ENCODE measurements at places on chromosomes 13 and 19.

- H3K4me3 ChIP-seq: no peak overlapping the region
- H3K27ac ChIP-seq: no peak overlapping the region
- H3K36me3 ChIP-seq: peaks cover 42% of the 10 kb centered on the region
- no peaks in the 10 kb centered on the region for H3K27me3 ChIP-seq
- DNase-seq: no peak
Measured at GRCh38 chr13:40756042-40756441, 14.9 kb downstream of the MRPS31 start.

DNA sequence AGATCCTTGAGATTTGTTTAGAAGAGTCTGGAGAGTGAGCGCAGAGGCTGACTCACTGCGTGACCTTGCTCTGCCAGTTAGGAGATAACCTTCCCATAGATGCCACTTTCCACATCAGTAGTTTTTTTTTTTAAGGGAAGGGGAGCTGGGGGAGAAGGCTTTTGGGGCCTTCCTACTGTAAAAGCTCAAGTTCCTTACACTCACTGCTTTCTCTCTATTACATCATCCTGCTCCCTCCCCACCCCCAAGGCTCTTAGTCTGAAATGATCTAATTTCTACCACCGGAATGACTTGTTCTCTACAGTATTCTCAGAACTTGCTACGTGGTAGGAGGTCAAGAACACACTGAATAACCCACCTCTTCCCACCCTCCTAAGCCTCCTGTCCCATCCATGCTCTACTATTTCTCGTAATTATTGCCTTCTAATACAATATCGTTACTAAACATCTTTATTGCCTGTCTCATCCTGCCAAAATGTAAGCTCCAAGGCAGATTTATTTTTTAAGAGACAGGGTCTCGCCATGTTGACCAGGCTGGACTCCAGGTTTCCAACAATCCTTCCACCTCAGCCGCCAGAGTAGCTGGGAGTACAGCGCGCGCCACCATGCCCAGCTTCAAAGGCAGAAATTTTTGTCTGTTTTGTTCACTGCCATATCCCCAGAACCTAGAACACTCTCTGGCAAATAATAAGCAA is 1.2 kb downstream of the LONP1 start:
- peaks cover 32% of the 10 kb centered on the region for H3K4me1 ChIP-seq
- peak overlapping the region; percentile 95 for H3K4me3 ChIP-seq

GRCh38 chr13:65112531-65112941 is 2117.6 kb downstream of the PCDH9 start:
- H3K36me3 ChIP-seq: no peaks in the 10 kb centered on the region
- H3K27ac ChIP-seq: no peak overlapping the region
- no peak for DNase-seq
- H3K27me3 ChIP-seq: no peaks in the 10 kb centered on the region

GRCh38 chr19:9917321-9917720 is 19.0 kb downstream of the OLFM2 start:
- no peak overlapping the region for H3K4me3 ChIP-seq
- no peaks in the 10 kb centered on the region for H3K36me3 ChIP-seq
- peaks cover 11% of the 10 kb centered on the region for H3K4me1 ChIP-seq
- peak; percentile 29 for DNase-seq
- H3K27ac ChIP-seq: no peak overlapping the region

GRCh38 chr19:44748426-44749254 is at the start of gene BCL3:
Gene BCL3 (plus strand): TSS chr19:44748708. CDS start chr19:44748791, 83 bp downstream.
- peaks cover 35% of the 10 kb centered on the region for H3K36me3 ChIP-seq
- peaks cover 5% of the 10 kb centered on the region for H3K27me3 ChIP-seq
- peak within 1 kb of the TSS; percentile 89 for H3K4me3 ChIP-seq
- H3K4me1 ChIP-seq: peaks cover 64% of the 10 kb centered on the region

GRCh38 chr13:37366044-37366770 is 232.4 kb downstream of the POSTN start:
- H3K27ac ChIP-seq: no peak overlapping the region
- no peak for DNase-seq
- H3K4me1 ChIP-seq: no peaks in the 10 kb centered on the region
- H3K27me3 ChIP-seq: no peaks in the 10 kb centered on the region
- H3K4me3 ChIP-seq: no peak overlapping the region

- no peak for DNase-seq
- H3K27ac ChIP-seq: no peak overlapping the region
- peaks cover 16% of the 10 kb centered on the region for H3K4me1 ChIP-seq
- H3K27me3 ChIP-seq: no peaks in the 10 kb centered on the region
- no peak overlapping the region for H3K4me3 ChIP-seq
Measured at GRCh38 chr19:40623403-40624251, 22.5 kb downstream of the LTBP4 start.

DNA sequence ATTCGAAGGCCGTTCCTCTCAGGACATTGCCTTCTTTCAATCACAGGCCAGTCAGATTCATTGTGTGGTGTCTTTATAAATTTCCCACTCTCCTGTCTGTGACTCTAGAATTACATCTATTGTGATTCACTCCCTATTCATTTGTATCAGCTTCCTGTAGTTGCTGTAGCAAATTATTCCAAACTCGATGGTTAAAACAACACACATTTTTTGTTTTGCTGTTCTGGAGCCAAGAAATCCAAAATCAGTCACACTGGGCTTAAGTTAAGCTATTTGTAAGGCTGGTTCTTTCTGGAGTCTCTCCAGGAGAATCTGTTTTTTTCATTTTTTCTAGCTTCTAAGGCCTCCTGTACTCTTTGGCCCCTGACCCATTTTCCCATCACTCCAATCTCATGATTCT is 1487.0 kb upstream of the SLC10A2 start:
- no peak overlapping the region for H3K4me3 ChIP-seq
- no peaks in the 10 kb centered on the region for H3K27me3 ChIP-seq
- H3K27ac ChIP-seq: no peak overlapping the region
- no peaks in the 10 kb centered on the region for H3K36me3 ChIP-seq
- H3K4me1 ChIP-seq: no peaks in the 10 kb centered on the region
- no peak for DNase-seq

GRCh38 chr19:47241919-47242577 is 11.0 kb upstream of the BBC3 start:
- no peak overlapping the region for H3K4me3 ChIP-seq
- no peaks in the 10 kb centered on the region for H3K27me3 ChIP-seq
- no peaks in the 10 kb centered on the region for H3K36me3 ChIP-seq
- peaks cover 42% of the 10 kb centered on the region for H3K4me1 ChIP-seq
- H3K27ac ChIP-seq: no peak overlapping the region
- DNase-seq: no peak

DNA sequence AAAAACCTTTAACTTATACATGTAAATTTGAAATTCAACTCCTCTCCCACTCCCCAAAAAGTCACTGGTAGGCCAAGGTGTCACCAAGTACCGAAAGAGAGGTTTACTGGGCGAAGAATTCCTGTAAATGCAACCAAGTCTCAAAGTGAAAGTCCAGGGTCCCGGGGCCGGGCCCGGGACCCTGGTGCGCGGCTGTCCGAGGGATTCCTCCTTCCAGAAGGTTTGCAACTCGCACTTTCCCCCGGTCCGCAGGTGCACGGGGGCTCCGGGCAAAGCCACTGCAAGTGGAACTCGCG is 1.1 kb downstream of the STK24 start:
- peak overlapping the region; percentile 88 for H3K27ac ChIP-seq
- H3K4me3 ChIP-seq: peak overlapping the region; percentile 86
- DNase-seq: no peak
- H3K4me1 ChIP-seq: peaks cover 48% of the 10 kb centered on the region
- no peaks in the 10 kb centered on the region for H3K27me3 ChIP-seq
- H3K36me3 ChIP-seq: peaks cover 39% of the 10 kb centered on the region

- no peaks in the 10 kb centered on the region for H3K36me3 ChIP-seq
- H3K4me3 ChIP-seq: no peak overlapping the region
- peaks cover 5% of the 10 kb centered on the region for H3K27me3 ChIP-seq
Measured at GRCh38 chr13:112916296-112916695, 52.7 kb upstream of the MCF2L start.

DNA sequence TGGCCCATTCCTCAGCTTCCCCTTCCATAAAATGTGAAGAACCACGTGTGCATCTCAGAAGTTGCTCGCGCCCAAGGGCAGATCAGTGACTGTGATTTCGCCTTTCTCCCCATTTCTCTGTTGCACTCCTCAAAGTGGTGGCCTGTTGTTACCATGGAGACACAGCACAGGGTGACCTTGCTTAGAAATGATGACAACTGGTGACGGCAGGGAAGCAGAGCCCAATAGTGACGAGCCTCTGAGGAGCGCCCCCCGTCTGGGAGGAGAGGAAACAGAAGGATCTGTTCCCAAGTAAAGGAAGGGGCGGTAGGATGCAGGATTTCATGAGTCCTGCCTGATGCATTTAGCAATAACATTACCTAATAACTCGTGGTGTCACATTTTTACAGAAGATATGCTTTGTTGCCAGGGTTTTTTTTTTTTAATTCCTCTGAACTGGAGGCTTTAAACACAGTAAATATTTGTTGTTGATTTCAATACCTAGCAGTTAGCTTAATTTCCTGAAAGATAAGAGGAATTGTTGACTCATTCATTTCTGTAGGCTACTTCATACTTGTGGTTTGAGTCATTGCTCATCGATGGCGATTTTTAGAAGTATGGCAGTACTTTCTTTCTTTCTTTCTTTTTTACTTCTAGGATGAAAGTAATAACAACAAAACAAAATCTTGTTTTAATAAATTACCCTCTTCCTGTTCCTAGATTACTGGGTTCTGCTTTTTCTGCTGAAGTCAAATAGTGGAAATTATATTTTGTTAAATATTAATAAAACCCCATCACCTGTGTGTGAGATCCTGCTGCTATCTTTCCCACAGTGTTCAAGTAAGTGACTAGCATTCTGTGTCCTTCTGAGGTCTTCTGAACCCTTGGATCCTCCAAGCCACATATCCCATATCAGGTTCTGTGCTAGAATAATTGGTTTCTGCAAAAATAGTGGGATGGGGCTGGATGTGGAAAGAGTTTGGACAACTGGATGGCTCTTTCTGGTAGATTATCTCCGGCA is 36.0 kb downstream of the MBNL2 start:
- H3K27me3 ChIP-seq: no peaks in the 10 kb centered on the region
- H3K4me1 ChIP-seq: peaks cover 54% of the 10 kb centered on the region
- H3K4me3 ChIP-seq: no peak overlapping the region
- H3K27ac ChIP-seq: peak overlapping the region; percentile 27
- no peaks in the 10 kb centered on the region for H3K36me3 ChIP-seq

DNA sequence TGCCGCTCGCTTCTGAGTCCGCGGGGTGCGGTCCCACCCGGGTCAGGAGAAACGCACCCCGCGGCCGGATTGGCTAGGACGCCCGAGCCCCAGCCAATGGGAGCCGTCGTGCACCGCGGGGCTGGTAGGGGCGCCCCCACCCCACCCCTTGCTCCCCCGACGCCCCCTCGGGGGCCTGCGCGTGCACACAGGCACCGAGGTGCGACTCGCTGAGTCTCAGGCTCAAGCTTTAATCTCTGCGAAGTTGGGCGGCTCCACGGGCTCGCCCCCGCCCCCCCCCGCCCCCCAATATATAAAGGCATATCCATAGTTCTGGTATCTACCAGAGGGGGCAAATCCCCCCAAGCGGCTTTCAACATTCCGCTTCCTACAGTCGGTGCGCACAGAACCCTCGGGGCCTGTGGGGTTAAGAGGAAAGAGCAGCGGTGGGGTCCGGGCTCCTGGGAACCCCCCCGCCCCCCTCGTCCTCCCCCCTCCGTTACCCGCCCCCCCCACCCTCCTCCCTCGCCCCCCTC is at the start of gene COX6B2:
Gene COX6B2 (minus strand): TSS at position 22 of the 515 bp plus-strand sequence. CDS start 198 bp downstream, outside the sequence.
- no peak for DNase-seq
- peak within 1 kb of the TSS; percentile 15 for H3K27ac ChIP-seq
- H3K4me3 ChIP-seq: peak within 1 kb of the TSS; percentile 67
- H3K36me3 ChIP-seq: no peaks in the 10 kb centered on the region
- H3K4me1 ChIP-seq: peaks cover 37% of the 10 kb centered on the region

- H3K27me3 ChIP-seq: no peaks in the 10 kb centered on the region
- H3K27ac ChIP-seq: no peak overlapping the region
- no peaks in the 10 kb centered on the region for H3K4me1 ChIP-seq
- no peak overlapping the region for H3K4me3 ChIP-seq
- no peak for DNase-seq
- no peaks in the 10 kb centered on the region for H3K36me3 ChIP-seq
Measured at GRCh38 chr19:31586282-31586681, 237.0 kb upstream of the TSHZ3 start.

GRCh38 chr13:21399741-21400140 is 59.4 kb downstream of the ZDHHC20 start:
- H3K36me3 ChIP-seq: peaks cover 52% of the 10 kb centered on the region
- H3K27me3 ChIP-seq: no peaks in the 10 kb centered on the region
- peak overlapping the region; percentile 92 for H3K27ac ChIP-seq
- DNase-seq: peak; percentile 42

DNA sequence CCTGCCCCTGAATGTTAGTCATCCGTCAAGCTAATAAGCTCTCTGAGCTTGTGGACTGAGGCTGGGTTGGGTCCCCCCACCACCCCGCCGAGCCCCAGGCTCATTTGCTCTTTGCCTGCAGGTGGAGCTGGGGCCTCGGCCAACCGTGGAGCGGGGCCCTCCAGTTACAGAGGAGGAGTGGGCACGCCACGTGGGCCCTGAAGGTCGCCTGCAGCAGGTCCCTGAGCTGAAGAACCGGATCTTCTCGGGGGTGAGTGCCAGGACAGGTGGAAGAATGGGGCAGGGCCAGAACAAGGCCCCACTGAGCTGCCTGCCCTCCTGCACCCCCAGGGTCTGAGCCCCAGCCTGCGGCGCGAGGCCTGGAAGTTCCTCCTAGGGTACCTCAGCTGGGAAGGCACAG is 5.1 kb downstream of the TBC1D17 start:
- H3K27me3 ChIP-seq: no peaks in the 10 kb centered on the region
- no peak overlapping the region for H3K4me3 ChIP-seq
- H3K36me3 ChIP-seq: peaks cover 50% of the 10 kb centered on the region
- no peak overlapping the region for H3K27ac ChIP-seq
- peaks cover 19% of the 10 kb centered on the region for H3K4me1 ChIP-seq

DNA sequence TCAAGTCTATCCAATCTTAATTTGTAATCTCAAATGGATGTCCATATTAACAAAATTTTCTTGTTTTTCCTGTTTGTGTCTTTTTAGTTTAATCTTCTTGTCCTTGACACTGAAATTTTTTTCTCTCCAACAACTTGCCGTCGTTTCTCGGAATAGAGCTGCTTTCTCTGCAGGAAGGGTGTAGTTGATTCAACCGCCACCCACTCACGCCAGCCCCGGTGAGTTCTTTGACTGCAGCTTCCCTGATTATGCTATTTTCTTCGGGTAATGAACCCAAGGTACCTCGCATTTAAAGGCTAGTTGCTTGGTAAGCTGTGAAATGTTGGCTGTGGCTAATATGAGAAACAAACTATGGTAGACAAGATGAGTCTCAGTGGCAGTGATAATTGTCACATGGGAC is 72.2 kb downstream of the DPRX start:
- H3K36me3 ChIP-seq: no peaks in the 10 kb centered on the region
- H3K27me3 ChIP-seq: no peaks in the 10 kb centered on the region
- no peak for DNase-seq
- H3K4me1 ChIP-seq: no peaks in the 10 kb centered on the region
- H3K27ac ChIP-seq: no peak overlapping the region
- no peak overlapping the region for H3K4me3 ChIP-seq

DNA sequence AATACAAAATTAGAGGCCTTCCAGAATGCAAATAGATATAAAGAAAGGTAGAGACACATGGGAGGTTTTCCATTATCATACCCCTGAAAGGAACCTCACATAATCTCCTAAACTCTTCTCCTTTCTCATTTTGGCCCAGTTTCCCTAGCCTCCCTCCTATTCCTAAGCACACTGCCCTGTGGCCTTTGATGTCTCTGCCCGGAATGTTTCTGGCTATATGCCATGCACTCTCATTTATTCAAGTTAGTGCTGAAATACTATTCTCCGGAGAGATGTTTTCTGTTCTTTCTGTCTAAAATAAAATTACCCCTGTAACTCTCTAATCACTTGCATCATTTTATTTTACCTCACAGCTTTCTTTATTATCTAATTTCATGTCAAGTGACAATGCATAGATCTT is 1287.7 kb downstream of the SLITRK5 start:
- no peaks in the 10 kb centered on the region for H3K4me1 ChIP-seq
- no peaks in the 10 kb centered on the region for H3K27me3 ChIP-seq
- H3K27ac ChIP-seq: no peak overlapping the region
- no peak for DNase-seq
- no peak overlapping the region for H3K4me3 ChIP-seq

Measured in activated CD8-positive, alpha-beta T cell treated with anti-CD3 and anti-CD28 coated beads, Interleukin-2, amount 10 ng/mL, durations not matched to agents 7 days and 5 days (primary cell).